OCI-M1 (cell line): ENCODE measurements at places on chromosomes 6 and 20.

GRCh38 chr6:165200178-165200577 is 109.2 kb downstream of the C6orf118 start:
- DNase-seq, result no peak

DNA sequence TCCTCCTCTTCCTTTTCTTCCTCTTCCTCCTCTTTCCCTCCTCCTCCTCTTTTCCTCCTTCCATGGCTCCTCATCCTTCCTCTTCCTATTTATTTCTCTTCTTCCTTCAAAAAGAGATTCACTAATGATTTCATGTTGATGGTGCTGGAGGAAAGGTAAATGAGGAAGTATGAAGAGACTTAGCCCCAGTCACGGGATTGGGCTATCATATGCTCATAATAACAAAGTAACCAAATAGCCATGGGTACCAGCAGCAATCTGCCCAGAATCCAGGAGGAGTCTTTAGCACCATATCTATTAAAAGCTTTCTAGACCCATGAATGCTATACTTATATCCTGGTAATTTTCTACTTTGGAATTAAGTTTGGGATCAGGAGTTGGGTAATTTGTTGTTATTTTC is 910.9 kb upstream of the MAP3K7 start:
- DNase-seq, result peak; percentile 14

- no peak for DNase-seq
Observed at GRCh38 chr6:144152334-144152900, 2.1 kb downstream of the STX11 start.

DNA sequence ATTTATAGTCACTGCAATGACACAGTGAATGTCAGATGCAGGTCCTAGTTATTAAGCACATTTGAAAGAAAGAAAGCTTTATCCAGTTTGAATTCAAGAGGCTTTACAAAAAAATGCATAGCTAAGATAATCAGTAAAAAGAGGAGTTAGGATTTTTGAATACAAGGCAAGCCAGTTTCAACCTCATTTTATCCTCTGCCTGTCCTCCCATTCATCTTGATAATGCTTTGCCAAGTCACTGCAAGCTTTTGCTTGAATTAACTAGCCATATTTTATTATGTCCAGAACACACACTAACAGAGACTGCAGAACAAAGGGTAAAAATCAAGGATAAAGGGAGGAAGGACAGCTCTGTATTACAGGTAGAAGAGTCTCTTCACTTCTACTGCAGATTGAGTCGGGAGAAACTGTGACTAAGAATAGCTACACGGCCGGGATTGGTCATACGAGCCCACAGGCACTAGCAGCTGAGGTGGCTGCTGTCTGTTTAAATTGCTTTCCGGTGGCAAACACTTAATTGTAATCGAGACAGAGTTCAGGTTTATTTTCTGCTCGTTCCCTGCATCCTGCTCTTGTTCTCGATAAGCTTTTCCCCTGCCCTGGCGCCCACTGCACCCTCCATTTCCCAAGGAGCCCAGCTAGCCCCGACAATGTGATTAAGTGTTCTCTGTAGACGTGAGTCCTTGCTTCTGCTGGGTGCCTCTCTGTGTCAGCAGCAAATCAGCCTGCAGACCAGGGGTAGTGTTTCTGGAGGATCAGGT is 30.5 kb upstream of the AKAP12 start:
- DNase-seq, result peak; percentile 46

DNA sequence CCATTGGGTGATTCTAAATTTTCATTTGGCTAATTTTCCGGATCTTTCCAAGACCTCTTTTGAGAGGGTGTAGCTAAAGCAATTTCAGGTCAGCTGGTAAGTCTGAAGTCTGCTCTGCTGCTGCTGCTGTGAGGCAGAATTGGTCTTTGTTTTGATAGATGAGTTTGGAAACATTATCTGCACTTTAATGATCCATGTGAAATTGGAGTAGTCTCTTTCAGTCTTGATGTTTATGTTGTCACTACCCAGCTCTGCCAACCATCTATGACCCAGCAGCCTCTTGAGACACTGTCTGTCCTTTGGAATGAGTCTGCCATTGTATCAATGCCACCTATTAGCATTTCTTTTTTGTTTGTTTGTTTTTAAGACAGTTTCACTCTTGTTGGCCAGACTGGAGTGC is 44.1 kb downstream of the TXNDC5 start:
- DNase-seq, result no peak

DNA sequence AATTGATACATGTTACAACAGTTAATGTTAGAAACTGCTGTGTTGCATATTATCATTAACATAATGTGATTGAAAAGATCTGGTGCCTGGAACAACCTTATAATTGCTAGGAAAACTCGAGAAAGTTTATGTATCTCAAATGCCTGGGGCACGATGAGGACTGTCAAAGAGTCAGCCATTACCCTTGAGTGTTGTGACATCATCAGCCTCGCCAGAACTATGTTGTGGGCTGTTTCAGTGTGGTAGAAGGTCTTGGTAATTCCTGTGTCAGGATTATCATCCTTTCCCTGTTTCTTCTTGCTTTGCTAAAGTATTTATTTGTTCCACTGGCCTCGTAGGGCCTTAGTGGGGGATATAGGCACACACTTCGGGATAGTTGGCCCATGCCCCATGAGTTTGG is 185.1 kb downstream of the DTNBP1 start:
- DNase-seq, result no peak

DNA sequence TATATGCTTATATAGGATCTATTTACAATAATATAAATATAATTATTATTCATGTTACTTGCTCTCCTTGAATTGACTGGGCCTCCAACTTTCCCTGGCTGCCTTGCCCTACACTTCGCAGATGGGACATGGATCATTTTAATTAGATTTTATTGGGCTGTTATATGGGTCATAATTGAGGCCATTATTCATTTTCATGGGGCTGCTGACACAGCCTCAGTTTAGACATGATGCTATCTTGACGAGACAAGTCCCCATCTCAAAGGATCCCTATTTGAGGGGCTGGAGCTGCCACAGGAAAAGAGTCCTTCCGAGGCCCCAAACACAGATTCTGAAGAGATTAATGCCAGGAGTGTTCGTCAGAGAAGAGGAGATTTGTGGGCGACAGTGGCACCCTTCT is 170.4 kb downstream of the DHX35 start:
- DNase-seq, result no peak

GRCh38 chr6:41784581-41785171 is 2.8 kb upstream of the TOMM6 start:
- DNase-seq, result no peak

GRCh38 chr6:38730140-38730862 is 15.2 kb downstream of the DNAH8 start:
- no peak for DNase-seq
